ENCODE measurements at places on chromosomes 7 and 10.

- no peak for DNase-seq
Measured at GRCh38 chr10:96271016-96271815, at the start of gene BLNK. Gene BLNK (minus strand): TSS chr10:96271569. CDS start chr10:96271398, 171 bp downstream.

GRCh38 chr10:34229917-34230316, 585.2 kb downstream of the PARD3 start:
- no peak for DNase-seq

DNA sequence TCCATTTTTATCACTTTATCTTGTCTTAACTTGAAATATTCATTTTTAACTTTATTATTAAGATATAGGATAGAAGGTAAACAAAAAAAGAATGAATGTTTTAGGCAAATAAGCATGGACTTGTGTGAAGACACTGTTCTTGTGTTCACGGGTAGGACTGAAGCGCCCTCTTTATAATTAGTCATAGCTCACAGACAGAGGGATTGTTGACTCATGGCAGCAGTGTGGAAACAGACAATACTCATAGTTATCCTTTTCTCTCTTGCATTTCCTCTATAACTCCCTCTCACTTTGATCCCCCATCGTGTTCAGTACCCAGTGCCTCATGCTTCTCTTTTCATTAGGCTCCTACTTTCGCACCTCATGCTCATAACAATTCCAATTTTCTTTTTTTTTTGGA, 731.8 kb downstream of the PHTF2 start:
- DNase-seq: no peak

DNA sequence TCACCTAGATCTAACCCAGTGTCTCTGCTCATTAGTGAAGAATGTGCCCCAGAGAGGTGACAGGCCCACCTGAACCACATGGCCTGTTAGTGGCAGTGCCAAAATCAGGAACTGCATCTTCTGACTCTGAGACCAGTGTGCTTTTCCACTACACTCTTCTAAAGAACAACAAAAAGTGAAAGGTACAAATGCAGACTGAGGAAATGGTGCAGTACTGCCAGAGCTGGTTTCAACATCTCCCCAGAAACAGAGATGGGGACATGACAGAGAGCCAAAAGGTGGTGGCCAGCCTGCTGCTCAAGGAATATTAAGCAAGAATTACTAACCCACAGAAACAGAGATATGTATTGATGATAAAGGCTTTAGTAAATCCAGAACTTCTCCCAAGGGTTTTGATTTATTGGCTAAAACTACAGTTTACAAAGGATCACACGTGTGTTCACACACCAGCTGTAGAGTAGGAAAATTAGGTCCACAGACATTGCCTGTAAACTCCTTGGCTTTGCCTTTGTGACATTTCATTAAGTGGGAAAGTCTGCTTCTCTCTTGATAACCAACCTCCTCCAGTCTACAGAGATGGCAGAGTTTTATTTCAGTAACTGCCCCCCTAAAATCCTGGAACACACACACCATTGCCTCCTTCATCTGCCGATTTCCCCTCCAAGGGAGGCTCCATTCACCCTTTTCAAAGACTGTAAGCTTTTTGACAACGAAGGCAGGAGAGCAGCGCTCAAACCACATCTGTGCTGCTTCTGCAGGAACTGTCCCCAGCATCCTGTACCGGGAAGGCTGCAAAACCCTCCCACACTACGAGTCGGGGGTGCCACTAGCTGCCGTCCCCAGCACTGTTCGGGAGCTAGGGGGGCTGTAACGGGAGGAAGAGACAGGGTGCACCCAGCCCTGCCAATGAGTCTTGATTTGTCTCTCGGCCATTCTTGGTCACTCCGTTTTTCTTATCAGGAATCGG, 29.8 kb downstream of the GSDME start:
- DNase-seq: no peak

- no peak for DNase-seq
Measured at GRCh38 chr10:75234017-75234682, 1.6 kb downstream of the COMTD1 start.

All from nucleus accumbens (tissue), 56 donors.